ENCODE measurements at places on chromosomes 4 and X.

DNA sequence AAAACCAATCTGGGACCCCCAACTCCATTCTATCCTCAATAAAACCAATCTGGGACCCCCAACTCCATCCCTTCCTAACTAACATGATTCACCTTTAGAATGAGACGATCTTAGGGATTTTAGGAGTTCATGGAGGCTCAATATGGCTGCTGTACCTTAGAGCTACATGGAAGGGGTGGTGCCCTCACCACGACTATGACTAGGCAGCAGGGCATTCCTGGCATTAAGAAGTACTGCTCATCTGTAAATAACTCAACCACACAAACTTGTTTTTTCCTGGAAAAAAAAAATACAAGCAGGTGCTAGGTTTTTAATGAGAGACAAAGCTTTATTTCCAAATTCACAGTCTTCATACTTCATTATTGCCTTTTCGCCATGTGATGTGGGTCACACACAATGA, 346.5 kb upstream of the FAT1 start:
- DNase-seq = no peak

DNA sequence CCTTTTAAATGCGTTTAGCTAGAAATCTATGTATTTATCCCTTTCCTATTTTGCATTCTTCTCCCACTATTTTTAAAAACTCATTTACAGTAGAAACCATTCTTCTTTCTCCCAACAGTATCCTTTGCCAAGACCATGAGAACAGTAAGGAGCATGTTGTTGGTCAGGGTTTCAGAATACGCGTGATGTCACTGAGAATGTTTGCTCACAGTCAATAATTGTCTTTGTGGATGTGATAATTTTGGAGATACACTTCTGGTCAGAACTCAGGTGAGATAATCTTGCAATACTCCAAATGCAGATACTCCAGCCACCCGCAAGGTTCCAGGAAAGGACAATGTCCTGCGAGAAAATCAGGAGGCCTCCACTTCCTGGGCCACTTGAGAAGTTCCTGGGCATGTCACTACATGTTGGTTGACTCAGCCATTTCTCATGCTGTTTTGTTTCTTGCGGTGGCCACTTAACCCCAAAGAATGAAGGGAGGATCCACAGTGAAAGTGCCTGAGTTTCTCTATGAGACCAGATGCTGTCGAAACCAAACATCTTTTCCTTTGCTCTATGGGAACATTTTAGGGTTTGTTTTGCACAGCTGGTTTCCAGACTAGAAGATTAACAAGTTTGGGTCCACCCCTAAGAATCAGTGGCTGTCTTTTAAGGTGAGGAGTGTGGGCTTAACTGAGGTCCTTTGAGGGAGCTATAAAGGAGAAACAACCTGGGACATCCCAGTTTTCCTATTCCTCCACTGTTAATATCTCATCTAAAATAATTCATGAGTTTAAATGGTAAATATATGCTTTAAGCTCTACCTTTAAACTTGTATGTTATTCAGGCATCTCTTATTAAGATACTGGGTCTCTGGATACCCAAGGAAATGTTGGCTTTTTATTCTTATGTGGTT, 116.0 kb downstream of the SOWAHB start:
- peak; percentile 70 for DNase-seq

- no peak for DNase-seq
Measured at GRCh38 chr4:174189392-174190015, 94.0 kb downstream of the FBXO8 start.

DNA sequence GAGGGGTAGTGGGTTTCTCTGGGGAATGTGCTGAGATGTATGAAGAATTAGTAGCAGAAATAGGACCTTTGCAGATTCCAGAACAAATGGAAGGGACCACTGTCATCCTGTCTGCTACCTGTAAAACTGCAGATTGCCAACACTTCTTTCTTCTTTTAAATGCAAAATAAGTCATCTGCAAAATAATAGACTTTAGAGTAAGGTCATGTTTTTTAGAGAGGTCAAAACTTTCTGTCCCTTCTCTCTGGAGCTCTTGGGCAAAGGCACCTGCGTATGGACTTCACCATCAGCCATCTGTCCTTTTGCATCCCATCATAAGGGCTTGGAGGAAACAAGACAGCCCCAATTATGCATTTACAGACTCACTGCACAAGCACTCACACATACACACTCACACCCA, 121.1 kb upstream of the PPARGC1A start:
- no peak for DNase-seq

DNA sequence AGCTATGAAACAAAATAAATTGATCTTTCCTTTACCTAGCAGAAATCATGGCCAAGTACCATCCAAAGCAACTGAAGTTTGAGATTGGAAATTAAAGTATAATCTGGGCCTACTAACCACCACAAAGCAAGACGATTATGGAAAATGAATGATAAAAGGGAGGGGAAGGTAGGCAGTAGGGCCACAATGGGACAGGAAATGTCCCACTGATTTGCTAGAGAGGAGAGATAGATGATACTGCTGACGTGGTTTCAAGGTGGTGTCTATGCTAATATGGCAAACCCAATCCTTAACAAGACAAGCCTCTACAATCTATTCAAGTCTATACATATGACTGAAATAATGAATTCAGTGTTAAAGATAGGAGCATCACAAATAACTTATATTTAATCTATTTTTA, 6.1 kb downstream of the TMPRSS11F start:
- DNase-seq = no peak

- DNase-seq = no peak
Measured at GRCh38 chr4:537436-538264, 38.4 kb downstream of the TMEM271 start.

- no peak for DNase-seq
Measured at GRCh38 chr4:149645790-149646189, 169.9 kb downstream of the IQCM start.

DNA sequence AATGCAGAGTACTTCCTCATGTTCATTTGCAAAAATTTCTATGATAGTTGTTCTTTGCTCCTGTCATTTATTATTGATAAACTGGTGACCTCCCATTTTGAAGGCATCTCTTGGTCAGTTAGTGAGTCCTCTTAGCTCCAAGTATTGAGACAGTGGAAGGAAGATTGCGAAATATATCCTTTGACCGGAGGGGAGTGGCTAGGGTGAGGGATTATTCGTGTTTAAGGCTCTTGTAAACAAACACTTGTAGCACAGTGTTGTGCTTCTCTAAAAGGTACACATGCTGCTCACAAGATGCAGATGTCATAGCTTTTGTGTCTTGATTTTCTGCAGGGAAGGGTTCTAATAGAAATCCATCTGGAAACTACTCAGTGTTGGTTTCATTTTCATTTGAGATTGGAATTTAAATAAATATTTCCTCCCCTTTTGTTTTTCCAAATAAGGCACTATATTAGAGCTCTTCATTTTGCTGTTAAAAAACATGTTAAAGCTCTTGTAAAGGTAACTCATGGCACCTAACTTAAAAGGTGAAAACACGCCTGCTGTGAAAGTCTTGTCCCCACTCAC, 21.8 kb downstream of the TXLNG start:
- DNase-seq = no peak

GRCh38 chr4:140533951-140534480, 10.0 kb downstream of the ELMOD2 start:
- DNase-seq = no peak

DNA sequence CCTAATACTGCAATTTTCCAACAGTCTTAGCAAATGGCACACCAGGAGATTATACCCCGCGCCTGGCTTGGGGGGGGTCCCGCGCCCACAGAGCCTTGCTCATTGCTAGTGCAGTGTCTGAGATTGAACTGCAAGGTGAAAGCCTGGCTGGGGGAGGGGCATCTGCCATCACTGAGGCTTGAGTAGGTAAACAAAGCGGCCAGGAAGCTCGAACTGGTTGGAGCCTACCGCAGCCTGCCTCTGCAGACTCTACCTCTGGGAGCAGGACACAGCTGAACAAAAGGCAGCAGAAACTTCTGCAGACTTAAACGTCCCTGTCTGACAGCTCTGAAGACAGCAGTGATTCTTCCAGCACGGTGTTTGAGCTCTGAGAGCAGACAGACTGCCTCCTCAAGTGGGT, 172.8 kb upstream of the NAP1L5 start:
- no peak for DNase-seq

- no peak for DNase-seq
Measured at GRCh38 chrX:110966839-110967238, 129.2 kb upstream of the PAK3 start.

GRCh38 chr4:117874216-117874615, 160.1 kb upstream of the NDST3 start:
- DNase-seq = no peak

- no peak for DNase-seq
Measured at GRCh38 chrX:38087594-38087993, 81.2 kb downstream of the SYTL5 start.

GRCh38 chr4:153639833-153640802, 44.0 kb upstream of the TLR2 start:
- no peak for DNase-seq

- DNase-seq = no peak
Measured at GRCh38 chrX:129689796-129690195, 35.0 kb upstream of the APLN start.

GRCh38 chrX:48058621-48059295, 12.7 kb downstream of the ZNF630 start:
- no peak for DNase-seq

- no peak for DNase-seq
Measured at GRCh38 chrX:48772602-48773001, 11.1 kb downstream of the GLOD5 start.

DNA sequence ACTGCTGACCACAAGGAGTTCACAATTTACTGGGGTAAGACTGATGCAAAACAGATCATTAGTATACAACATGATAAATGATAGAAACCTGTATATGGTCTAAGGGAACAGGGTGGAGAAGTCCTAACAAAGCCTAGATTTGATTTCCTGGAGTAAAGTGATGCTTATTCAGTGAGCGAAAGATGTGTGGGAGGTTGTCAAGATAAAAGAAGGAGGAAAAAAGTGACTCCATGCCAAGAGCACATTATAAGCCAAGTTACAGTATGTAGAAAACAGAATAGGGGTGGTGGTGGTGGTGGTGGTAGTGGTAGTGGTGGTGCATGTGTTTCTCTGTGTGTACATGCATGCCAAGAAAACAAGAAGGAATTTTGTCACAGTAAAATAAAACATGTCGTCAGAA, 325.2 kb downstream of the MAPK10 start:
- no peak for DNase-seq

DNA sequence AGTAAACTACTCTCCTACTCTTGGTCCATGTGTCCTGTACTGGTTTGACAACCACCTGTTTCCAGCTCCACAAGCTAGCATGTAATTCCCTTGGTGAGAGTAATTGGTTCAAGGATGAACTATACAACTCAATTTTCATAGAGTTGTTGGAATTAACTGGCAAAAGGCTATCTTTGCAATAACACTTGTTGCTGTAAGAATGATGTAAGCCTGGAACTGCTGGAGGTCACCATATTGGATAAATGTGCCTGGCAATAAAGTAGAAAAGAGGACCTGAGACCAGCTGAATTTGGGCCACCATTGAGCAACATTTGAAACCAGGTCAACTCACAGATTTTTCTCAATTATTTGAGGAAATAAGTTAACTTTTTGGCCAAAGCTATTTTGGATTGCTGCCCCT, 175.5 kb downstream of the CAMK2D start:
- DNase-seq = no peak

GRCh38 chr4:8582941-8583654, 2.9 kb downstream of the GPR78 start:
- no peak for DNase-seq

DNA sequence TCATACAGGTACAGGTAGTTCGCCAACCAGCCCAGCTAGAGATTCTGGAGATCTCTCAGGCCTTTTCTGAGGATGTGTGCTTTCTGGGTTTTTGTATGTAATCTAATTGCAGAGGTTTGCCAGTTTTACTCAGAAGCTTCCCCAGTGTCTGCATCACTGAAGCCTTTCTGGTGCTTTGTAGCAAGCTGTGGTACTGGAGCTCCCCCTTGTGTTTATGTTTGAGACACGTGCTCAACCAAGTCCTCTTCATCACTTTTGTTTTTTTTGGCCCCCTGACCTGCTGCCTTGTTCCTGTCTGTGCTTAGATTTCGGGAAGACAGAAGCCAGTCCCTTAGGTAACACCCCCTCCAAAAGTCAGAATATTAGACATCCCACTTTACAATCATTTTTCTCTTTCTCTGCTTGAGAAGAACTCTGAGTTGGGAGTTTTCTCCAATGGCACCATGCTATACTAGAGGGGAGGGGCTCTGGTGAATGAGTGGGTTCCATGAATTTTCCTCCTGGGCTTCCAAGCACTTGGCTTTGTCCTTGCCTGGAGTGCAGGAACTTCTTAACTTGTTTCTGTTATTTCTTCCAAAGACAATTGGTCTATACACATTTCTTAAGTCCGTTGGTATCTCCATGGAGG, 128.4 kb upstream of the TBC1D9 start:
- no peak for DNase-seq

- no peak for DNase-seq
Measured at GRCh38 chr4:37908488-37909331, 17.8 kb downstream of the TBC1D1 start.

DNA sequence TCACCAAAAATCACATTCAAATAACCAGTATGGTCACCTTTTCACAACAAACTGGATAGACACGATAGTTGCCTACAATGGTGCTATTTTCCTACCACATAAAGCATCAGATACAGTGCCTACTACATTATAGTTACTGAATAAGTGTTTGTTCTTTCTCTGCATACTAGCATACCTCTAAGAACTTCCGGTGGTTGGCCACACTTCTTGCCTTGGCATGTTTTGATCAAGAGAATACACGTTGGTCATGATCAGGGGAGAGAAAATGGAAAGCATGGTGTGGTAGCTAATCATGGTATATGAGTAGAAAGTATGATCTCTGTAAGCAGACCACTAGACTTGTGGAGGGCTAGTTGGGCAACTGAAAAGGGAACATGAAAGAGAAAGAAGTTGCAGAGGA, 322.8 kb upstream of the DIAPH2 start:
- DNase-seq = no peak

GRCh38 chrX:131393426-131393825, 104.3 kb upstream of the IGSF1 start:
- no peak for DNase-seq

GRCh38 chr4:154677923-154678322, 65.5 kb upstream of the FGG start:
- DNase-seq = no peak

DNA sequence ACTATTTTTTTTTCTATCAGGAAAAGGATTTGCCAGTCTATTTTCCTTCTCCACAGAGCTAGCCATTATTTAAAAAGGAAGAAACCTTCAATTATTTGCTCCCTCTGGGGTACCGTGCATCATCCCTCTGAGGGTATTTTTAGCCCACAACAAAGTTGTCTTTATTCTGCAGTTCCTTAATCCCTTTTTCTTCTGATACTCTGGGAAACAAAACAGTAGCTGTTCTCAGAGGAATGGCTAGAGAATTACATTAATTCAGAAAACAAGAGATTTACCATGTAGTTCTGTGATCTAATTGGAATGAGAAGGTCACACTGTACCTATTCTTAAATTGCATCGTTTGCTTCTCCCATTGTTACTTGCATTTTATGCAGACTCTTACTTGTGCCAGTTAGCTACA, 1056.7 kb downstream of the STIM2 start:
- DNase-seq = no peak
